ENCODE measurements at places on chromosomes 7 and 10.

- no peak for DNase-seq
These were observed 1331.6 kb upstream of the SORCS1 start for GRCh38 chr10:108496106-108496505.

DNA sequence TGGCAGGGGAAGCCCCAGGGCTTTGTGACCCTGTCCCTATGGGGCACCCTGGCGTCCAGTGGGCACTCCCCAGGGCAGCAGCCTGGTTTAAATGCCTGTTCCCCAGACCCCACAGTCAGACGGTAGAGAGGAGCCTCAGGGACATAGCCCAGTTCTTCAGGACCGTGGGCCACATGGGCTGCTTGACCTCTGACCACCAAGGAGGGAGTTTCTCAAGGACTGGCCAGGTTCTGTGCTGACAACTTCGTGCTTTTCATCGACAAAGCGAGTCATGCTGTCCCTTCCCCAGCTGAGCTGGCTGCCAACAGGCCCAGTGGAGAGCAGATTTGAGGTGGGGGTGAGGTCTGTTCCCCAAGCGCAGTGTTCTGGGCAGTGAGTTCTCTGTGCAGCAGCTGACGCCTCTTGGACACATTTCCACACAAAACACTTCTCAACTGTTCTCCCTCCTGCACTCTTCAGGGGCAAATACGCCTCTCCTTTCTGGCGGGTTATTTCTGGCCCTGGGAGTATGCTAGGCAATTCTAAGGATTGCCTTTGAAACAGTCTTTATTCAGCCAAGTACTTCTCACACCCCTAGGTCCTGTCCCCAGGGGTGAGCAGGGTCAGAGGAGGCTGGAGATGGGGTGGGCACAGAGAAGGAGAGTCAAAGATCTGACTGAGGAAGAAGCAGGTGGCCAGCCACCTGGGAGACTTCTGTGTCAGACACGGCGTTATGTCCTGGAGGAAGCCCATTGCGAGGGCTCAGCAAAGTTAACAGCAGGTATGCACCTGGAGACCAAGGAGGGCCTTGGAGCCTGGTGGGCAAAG is 57.3 kb upstream of the CAMK2B start:
- DNase-seq: peak; percentile 46

GRCh38 chr10:92737484-92737883 is 47.7 kb downstream of the HHEX start:
- DNase-seq: no peak

DNA sequence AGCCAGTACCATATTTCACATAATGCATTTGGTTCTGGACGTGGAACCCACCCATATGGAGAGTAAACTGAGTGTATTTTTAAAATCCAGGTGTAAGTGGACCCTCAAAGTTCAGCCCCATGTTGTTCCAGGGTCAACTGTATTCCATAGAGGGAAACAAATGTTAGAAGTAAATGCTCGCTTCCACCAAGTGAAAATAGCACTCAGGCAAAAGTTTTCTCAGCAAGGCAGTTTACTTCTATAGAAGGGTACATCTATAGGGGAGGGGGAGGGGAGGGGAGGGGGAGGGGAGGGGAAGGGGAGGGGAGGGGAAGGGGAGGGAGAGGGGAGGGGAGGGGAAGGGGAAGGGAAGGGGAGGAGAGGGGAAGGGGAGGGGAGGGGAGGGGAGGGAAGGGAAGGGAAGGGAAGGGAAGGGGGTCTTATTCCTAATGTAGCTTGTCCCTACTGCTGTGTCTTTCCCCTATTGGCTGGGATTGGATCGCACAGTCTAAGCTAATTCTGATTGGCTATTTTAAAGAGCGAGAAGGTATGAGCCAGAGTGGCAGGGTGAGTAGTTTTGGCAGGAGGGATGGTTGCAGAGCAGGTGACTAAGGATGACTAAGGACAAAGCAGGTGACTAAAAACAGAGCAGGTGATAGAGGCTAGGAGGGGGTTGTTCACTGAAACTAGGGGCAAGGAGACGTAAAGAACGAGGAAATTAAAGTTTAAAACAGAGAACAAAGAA is 29.1 kb downstream of the GARIN1A start:
- DNase-seq: no peak

DNA sequence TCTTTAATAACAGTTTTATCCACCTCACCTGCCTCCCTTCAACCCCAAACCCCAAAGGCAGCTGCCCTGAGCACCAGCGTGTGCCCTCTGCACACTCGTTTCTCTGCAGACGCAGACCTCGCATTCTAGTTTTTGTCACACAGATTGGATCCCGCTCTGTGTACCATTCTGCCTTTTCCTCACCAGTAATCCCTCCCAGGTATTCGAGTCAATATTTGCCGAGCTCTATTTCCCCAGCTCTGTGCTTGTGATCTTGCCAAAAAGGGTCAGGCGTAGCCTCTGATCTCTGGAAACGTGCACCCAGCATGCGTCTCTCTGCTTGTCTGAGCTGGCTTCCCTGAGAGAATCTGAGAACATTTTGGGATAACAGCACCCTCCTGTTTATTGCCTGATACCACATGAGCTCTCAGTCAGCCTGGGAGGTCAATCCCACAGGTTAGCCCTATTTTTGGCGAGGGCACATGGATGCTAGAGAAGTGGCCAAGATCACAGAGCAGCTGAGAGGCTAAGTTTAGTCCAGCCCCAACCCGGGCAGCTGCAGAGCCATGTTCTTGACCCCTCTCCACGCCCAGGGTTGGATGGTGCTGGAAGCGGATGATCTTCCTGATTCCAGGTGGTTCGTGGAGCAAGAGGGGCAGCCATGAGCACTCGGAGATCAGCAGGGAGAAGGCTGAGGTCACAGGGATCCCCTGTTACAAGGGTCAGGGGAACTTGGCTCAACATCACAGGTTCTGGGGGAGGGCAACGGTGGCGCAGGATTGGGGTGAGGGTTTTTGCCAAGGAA is 29.1 kb downstream of the FOXL3 start:
- no peak for DNase-seq

GRCh38 chr7:94055963-94056362 is 51.8 kb upstream of the BET1 start:
- no peak for DNase-seq

DNA sequence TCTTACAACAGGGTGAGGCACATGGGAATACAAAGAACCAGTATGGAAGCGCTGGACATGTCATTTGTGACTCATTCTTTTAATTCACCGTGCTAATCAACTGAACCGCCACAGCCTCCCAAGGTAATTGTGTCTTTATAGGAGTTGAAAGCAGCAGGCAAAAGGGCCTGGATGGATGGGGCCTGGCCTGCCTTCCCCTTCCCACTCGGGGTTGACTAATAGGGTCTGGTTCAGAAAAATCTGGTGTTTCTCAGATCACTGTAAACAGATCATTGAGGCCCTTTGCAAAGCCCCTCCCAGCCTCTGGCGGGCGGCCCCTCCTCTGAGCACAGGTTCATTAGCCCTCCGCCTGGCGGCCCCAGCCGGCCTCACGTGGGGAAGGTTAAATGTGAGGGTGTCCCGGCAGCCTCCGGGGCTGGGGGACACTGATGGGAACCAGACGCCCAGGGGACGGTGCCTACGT is 100.8 kb downstream of the EBF3 start:
- no peak for DNase-seq

All from left ventricle myocardium superior (tissue), 1 donor.